Activated CD8-positive, alpha-beta T cell treated with anti-CD3 and anti-CD28 coated beads, Interleukin-2, amount 10 ng/mL, durations not matched to agents 7 days and 5 days (primary cell): ENCODE measurements at places on chromosomes 4 and X.

DNA sequence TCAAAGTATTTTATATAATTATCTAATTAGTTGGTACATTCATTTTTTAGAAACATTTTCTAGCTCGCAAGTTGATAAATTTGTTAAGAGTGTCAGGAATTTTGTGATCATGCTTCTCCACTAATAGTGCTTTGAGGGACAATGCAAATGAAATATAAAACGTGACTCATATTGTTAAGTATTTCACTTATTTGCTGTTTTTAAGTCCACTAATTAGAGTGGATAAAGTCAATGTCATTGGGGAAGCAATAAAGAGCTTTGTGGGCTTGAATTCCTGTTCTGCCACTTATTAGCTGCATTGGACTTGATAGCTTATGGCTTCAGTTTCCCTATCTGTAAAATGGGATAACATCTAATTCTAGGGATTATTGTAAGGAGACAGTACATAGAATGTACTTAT, 26.5 kb upstream of the ANAPC4 start:
- peaks cover 5% of the 10 kb centered on the region for H3K36me3 ChIP-seq
- H3K4me1 ChIP-seq, result peaks cover 3% of the 10 kb centered on the region
- no peak overlapping the region for H3K4me3 ChIP-seq
- no peak for DNase-seq
- no peak overlapping the region for H3K27ac ChIP-seq

DNA sequence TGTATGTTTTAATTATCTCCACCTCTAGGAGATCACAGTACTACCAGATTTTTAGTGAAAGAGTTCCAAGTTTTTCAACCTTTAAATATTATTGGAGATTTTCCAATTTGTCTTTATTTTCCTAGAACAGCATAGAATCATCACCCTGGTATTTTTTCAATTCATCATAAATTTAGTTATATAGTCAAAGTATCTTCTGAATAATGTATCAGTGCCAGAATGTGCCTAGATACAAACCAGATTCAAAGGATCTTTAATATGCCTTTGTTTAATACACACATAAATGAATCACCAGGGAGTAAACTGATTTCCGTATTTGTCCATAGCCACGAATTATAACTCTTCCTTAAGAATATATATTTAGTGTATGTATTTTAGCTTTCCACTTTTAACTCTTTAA, 1373.1 kb downstream of the STIM2 start:
- no peak overlapping the region for H3K27ac ChIP-seq
- no peaks in the 10 kb centered on the region for H3K4me1 ChIP-seq
- DNase-seq, result no peak
- H3K27me3 ChIP-seq, result no peaks in the 10 kb centered on the region
- no peak overlapping the region for H3K4me3 ChIP-seq

GRCh38 chr4:127491571-127491970, 141.2 kb upstream of the INTU start:
- no peaks in the 10 kb centered on the region for H3K27me3 ChIP-seq
- no peaks in the 10 kb centered on the region for H3K36me3 ChIP-seq
- no peak overlapping the region for H3K4me3 ChIP-seq
- DNase-seq, result no peak

DNA sequence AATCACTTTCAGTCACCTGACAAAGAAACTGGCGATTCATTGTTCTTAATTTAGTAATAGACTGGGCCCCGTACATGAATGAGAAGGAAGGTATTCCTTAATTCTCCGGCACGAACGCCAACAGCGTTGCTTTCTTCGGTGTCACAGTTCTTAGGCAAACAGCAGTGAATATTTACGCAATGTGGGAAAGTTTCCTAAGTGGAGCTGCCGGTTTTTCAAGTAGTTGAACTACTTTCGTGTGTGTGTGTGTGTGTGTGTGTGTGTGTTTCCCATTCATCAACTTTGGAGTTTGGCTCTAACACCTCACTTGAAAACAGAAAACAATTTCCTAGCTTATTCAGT, 651 bp downstream of the NXT2 start:
- H3K36me3 ChIP-seq, result no peaks in the 10 kb centered on the region
- H3K27me3 ChIP-seq, result peaks cover 4% of the 10 kb centered on the region
